ENCODE measurements at places on chromosomes 2 and 18.

DNA sequence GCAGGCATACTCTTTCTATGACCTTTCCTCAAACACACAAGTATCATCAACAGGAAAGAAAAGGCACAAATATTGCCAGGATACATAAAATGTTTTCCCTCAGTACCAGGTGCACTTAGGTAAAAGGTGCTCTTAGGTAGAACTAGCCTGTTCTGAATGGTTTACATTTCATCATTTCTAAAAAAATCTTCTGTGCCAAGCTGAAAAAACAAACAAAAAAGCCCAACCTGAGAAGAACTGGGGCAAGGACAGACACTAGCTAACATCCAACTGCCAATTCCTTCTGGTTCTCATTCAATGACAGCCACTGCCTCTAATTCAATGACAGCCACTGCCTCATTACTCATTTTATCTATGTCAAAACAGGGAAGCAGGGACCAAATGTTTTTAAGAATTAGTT lies 68.5 kb downstream of the SPIRE1 start:
- no peak overlapping the region for H3K27ac ChIP-seq
- peaks cover 4% of the 10 kb centered on the region for H3K27me3 ChIP-seq
- no peak for DNase-seq
- no peak overlapping the region for H3K4me3 ChIP-seq

- no peaks in the 10 kb centered on the region for H3K27me3 ChIP-seq
- DNase-seq: no peak
- peak overlapping the region; percentile 56 for H3K27ac ChIP-seq
- H3K36me3 ChIP-seq: peaks cover 33% of the 10 kb centered on the region
- H3K4me1 ChIP-seq: peaks cover 59% of the 10 kb centered on the region
- peak overlapping the region; percentile 82 for H3K4me3 ChIP-seq
These were observed 70.8 kb upstream of the SLC1A4 start for GRCh38 chr2:64918220-64918886.

- no peak overlapping the region for H3K27ac ChIP-seq
- no peak for DNase-seq
- no peaks in the 10 kb centered on the region for H3K4me1 ChIP-seq
- H3K27me3 ChIP-seq: peaks cover 25% of the 10 kb centered on the region
- H3K4me3 ChIP-seq: no peak overlapping the region
These were observed 23.4 kb upstream of the GLI2 start for GRCh38 chr2:120712180-120712681.

DNA sequence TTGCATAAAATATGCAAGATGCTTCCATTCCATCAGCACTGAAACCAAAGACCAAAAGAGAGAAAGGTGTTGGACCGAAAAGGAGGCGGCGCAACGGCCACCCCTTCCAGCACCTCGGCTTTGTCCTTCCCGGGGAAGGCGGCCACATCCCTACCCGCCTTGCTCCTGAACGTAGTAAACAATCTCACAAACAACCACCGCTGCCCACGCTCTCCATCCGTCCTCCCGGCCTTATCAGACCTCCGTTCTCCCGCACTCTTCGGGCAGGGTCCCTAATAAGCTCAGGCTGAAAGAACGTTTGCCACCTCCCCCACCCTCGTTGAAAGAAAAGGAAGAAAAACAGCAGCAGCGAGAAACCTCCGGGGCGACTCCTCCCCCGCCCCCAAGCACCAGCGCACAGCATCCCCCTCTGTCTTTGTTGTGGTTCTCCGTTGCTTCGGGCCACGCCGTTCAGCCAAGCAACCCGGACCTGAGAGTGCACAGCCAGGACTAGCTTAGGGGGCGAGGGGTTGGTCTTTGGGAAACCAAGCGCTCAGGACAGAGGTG lies 4.4 kb downstream of the EVX2 start:
- peak overlapping the region; percentile 72 for H3K4me3 ChIP-seq
- H3K36me3 ChIP-seq: peaks cover 12% of the 10 kb centered on the region
- H3K4me1 ChIP-seq: peaks cover 8% of the 10 kb centered on the region
- no peak for DNase-seq

DNA sequence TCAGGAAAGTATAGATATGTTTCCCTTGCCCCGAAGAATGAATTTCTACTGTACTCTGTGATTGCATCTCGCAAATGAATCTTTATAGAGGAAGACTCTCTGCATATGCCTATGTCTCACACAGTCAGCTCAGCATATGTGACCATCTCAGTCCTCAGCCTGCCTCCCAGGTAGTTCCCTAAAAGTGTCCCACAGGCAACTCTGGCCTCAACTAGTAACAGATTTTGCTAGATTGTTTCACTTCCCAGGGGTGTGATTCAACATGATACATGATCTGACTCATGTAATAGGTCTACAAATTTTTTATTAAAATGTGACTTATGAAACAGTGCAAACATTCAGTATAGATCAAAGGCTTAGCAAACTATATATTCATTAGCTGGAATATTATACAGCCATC lies 296.6 kb upstream of the CRIM1 start:
- DNase-seq: peak; percentile 0
- H3K36me3 ChIP-seq: peaks cover 3% of the 10 kb centered on the region
- H3K4me3 ChIP-seq: no peak overlapping the region
- H3K27me3 ChIP-seq: peaks cover 15% of the 10 kb centered on the region

- H3K27ac ChIP-seq: no peak overlapping the region
- H3K4me1 ChIP-seq: no peaks in the 10 kb centered on the region
- no peak overlapping the region for H3K4me3 ChIP-seq
- peaks cover 11% of the 10 kb centered on the region for H3K27me3 ChIP-seq
- H3K36me3 ChIP-seq: peaks cover 3% of the 10 kb centered on the region
- DNase-seq: no peak
These were observed 34.3 kb downstream of the CRACDL start for GRCh38 chr2:98901702-98902101.

Data from stimulated activated naive B cell treated with anti-CD40 and anti-IgM and Interleukin-4, amounts not matched to agents 10 μg/mL and 1 μg/mL and 100 μg/mL, for 72 hours (primary cell).